ENCODE measurements at places on chromosomes 16 and 17.

- peak; percentile 99 for DNase-seq
Measured at GRCh38 chr17:78935419-78936323, 10.5 kb upstream of the TIMP2 start.

- DNase-seq, result peak; percentile 27
Measured at GRCh38 chr17:41965694-41966462, 717 bp upstream of the CNP start.

DNA sequence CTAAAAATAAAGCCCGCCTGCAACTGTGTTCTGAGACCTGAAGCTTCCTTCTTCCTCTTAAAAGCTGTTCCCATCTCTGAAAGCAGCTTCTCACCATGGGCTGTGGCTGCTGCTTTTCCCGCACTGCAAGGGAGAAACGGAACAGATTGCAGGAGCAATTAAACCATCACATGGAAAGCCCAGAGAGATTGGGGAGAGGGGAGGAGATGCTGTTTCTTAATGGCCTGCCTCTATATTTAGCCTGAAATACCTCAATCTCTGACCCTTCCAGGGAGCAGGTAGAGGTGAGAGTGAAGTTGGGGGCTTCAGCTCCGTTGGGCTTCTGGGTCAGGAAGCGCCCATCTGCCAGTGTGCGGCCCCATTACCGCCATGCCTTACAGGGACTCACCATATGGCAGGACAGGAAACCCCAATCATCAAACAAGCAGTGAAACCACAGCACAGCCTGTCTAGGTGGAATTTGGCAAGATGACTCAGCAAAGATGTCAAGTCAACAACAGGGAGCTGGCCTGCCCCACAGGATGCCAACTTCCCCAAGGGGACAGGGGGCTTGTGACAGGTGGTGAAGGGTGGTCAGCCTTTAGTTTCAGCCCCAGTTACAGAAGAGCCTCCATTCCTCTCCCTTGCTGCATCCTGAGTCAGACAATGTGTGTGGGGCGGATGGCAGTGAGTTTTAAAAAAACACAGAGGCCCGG lies 286.6 kb upstream of the CCL2 start:
- no peak for DNase-seq

- DNase-seq, result no peak
Measured at GRCh38 chr16:8565498-8565897, 24.8 kb downstream of the TMEM114 start.

DNA sequence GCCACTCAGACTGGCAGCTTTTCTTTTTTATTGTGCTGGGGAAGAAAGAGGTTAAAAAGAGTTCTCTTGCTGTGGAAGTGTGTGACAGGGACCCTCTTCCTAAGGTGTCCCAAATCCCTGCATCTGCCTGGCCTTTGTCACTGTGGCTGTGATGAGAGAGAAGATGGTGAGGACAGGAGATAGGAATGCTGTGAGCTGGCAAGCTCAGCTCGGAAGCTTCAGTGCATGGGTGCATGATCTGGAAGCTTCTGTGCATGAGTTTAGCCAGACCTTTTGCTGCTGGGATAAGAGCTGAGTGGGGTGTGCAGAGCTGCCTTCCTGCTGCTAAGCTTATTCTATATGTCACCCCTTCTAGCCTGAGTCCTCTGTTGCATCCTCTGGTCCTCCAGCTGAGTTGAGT lies 103.3 kb upstream of the CACNG3 start:
- no peak for DNase-seq

DNA sequence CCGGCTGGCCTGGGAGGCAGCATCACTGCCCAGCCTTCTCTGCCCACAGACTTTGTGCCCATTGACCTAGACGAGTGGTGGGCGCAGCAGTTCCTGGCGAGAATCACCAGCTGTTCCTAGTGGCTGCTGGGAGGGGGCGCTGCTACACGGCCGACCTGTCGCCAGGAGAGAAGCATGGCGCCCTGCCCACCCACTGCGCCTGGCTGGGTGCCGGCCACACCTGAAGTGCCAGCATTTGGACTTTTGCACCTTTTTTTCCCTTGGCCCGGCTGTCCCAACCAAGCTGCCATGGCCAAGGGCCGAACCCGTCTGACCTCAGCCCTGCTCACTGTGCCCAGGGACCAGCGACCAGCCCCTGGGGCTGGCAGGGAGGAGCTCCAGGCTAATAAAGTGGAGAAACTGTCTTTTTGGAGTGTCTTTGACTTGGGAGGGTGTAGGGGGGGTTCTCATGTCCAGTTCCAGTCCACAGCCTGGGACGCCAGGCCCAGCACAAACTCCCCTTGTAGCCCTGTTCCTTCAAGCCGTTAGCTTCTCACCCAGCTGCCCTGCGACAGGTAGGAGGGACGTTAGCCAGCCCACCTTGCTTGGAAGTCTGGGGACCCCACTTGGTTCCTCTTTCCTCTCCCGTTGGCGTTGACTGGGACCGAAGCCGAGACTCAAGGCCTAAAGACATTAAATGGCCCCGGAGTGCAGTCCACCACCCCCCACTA lies 939 bp upstream of the WDR90 start:
- DNase-seq, result peak; percentile 19
